ENCODE measurements at places on chromosomes 11 and 22.

DNA sequence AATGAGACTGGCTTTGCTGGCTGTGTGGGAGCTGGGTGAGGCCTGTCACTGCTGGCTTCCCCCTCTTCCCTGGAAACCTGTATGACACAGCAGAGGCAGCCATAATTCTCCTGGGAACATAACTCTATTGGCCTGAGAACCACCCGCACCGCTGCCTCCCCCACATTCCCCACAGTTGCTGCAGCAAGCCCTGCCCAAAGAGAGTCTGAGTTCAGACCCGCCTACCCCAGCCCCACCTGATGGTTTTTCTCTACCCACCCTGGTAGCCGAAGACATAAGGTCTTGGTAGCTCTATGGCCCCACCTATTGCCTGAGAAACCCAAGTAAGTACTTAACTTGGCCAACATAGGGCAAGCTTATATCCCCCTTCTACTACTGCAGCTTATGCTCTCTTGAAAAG lies 174.8 kb downstream of the C11orf91 start:
- DNase-seq: no peak

DNA sequence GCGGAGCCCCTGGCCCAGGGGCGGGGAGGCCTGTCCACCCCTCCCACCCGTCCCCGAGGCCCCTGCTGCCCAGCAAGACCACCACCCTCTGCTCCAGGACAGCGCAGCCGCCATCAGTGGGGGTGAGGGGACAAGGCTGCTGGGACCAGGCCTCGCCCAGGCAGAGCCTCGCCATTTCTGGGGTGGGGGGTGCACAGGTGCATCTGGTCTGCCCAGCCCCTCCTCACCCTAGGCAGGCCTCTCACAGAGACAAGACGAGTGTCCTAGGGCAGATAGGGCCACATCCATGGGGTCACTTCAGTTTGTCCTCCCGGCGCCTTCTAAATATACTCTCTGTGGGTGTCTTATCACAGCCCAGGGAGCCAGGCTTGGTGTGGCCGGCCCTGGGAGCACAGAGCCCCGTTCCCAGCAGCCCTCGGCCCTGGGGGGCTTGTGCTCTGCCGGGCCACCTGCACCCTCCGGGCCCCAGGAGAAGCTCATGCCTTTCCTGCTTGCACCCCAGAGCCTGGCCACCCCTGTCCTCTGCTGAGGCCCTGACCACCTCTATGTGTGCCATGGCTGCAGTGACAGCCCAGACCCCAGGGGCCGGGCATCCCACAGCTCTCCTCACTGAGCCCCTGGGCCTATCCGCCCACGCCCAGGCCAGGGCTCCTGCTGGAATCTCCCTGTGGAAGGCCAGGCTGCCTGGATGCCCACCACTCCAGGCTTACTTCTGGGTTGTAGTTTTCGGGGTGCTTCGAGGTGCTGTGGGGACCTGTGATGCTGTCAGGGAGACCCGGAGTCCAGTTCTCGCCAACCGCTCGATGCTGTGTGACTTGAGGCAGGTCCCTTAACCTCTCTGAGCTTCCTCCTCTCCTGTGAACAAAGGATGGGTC lies 70.8 kb downstream of the KCNQ1 start:
- DNase-seq: peak; percentile 3

- no peak for DNase-seq
Measured at GRCh38 chr11:124950601-124951330, 3.2 kb upstream of the CCDC15 start.

DNA sequence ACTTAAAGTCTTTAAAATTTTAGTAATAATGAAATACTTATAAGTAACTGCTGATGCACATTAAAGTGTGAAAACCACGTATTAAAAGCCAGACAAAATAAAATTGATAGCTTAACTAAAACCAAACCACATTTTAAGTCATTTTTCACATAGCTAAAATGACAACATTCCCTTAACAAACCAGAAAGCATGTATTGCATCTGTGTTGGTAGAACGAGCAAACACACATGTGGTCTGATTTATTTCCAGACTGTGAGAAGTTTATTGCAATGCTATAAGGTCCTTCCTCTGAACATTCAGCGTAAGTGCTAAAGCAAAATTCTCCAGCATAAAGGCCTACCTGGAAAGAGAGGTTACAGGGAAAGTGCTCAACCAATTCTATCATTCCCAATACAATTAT lies 57.8 kb downstream of the ARHGAP20 start:
- DNase-seq: no peak

DNA sequence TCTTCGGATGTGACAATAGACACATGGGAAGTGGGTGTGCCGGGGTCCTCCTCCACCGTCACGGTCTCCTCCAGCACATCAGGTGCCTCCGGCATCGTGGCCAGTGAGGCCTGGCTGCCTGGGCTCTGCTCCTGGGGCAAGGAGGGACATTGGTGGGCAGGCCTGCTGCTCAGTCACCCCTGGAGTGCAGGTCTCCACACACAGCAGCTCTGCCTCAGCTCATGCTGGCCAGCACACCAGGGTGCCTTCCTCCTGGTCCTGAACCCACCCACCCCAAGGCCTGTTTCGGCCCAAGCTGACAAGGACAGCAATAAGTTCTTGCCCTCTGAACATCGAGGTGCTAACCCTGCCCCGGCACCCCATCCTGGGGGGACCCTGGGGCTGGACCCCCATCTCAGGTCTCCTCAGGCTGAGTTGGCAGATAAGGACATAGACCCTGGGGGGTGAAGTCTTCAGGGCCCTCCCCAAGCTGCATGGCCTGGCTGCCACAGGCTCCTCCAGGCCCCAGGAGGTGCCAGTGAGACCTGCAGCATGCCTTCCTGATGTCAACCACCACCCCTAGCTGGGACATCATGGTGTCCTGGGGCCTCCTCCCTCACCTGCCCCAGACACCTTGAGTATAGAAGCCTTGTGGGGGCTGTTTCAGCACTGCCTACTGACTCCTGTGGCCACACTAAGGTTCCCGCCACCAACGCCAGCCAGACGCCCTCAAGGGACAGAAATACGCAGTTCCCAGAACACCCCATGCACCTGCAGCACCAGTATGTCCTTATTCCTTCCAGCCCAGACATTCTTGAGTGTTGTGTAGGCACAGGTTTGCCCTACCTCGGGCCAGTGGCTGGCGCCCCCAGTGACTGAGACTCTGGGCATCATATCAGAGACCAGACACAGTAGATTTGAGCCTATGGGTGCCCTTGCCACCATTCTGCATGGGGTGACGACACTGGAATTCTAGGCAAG lies 34.4 kb downstream of the ARVCF start:
- DNase-seq: no peak

DNA sequence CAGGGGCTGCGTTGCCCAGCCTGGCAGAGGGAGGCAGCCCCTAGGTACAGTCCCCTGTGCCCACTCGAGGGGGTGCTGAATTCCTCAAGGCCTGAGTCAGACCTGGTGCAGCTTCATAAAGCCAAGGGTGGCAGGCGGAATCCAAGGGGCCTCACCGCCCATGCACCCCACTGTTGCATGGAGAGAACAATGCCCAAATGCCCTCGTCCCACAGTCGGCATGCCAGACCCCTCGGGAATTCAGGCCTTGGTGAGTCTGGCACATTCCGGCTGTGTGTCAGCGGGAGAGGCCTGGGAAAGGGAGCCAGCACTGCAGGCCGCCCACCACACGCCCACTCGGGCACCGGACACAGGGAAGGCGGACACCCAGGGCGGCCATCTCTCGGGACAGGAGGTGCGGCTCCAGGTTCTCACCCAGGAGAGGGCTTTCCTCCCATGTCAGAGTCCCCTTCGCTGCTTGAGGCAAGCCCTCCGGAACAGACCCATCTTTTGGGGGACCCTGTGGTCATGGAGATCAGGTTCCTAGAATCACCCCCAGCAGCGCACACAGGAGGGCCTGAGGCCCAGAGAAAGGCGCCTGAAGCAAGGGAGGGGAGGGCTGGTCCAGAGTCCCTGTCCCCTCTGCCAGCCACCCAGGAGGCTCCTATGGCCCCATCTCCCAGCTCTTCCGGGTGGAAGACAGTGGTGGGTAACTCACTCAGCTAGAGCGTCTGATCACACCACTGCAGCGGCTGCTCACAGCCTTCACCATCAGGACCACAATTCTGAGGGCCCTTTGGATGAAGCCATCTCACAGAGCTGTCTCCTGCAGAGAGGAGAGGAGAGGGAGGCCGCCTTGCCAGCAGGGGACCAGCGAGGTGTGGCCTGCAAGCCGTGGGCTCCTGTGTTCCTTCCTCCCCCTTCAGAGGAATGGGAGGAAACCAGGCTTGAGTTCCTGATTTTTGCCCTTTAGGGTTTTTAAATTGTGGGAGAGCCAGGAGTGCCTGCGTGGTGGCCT lies 31.6 kb upstream of the KCNQ1OT1 start:
- no peak for DNase-seq

GRCh38 chr22:41976961-41977566 lies 7.8 kb downstream of the SEPTIN3 start:
- peak; percentile 55 for DNase-seq

DNA sequence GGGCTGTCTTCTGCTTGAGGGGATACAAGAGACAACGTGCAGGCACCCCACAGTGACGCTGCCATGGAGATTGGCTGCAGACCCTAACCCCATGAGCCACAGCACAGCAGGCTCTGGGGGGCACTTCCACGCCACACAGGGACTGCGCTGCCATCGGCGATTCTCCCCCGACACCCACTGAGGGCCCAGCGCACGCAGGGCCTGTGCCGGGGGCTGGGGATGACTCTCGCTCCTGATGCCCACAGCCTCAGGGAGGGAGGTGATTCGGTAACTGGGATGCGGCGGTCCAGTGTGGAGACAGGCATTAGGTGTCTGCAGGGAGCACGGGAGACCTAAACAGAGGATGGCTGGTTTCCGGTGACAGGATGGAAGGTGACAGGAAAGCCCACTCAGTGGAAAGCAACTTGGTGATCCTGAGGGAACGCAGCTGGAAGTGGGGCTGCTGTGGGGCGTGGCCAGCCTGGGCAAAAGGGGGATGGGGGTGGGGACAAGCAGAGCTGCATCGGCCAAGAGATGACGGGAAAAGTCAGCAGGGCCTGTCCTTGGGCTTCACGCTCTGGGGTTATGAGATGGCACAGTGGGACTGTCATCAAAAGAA lies 37.7 kb downstream of the EFCAB6 start:
- DNase-seq: no peak

DNA sequence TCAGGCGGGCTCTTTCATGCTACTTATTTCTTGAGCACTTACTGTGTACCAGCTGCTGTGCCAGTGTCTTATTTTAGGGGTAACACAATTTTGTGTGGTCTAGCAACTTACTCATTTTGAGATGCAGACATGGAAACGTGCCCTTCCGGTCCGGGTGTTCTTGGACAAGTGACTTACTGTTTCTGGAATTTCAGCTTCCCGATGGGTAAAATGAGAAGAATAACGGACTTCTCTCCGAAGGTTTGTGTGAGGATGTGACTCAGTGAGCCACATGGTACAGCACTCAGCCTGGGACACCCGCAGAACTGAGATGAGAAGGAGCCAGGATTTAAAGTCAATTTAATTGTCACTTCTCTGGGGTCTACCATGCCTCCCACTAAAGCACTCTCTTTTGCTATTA lies 114.5 kb upstream of the SYT13 start:
- no peak for DNase-seq

GRCh38 chr11:84563356-84563755 lies 1063.8 kb downstream of the DLG2 start:
- DNase-seq: no peak

GRCh38 chr22:24066865-24067264 lies 55.8 kb downstream of the CABIN1 start:
- DNase-seq: no peak

DNA sequence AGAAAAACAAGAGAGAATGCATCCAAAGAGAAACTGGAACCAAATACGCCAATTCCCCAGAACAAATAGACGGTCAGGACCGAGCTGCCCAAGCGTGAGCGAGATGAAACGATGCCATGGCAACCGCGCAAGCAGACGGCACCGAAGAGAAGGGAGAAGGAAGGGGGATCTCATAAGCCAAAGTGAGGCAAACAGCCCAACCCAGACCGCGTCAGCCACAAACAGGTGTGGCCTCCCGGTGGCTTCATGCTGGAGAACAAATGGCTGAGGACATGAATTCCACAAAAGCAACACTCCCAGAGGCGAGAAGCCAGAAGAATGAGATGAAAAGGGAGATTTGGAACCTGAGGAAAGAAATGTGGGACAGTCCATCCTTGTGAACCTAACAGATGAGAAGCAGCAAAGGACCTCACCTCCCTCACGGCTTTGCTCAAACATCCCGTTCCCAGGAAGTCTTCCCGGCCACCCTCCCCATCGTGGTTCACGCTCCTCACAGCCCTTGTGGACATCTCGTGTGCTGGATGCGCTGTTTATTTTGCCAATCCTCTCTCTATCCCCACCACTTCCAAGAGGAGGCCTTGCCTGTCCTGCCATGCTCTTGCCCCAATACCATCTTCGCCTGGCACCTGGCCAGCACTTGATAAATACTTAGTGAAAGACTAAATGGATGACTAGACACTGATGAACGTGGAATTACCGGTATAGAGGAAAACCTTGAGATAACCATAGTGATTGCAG lies 89.1 kb upstream of the RTL6 start:
- no peak for DNase-seq

DNA sequence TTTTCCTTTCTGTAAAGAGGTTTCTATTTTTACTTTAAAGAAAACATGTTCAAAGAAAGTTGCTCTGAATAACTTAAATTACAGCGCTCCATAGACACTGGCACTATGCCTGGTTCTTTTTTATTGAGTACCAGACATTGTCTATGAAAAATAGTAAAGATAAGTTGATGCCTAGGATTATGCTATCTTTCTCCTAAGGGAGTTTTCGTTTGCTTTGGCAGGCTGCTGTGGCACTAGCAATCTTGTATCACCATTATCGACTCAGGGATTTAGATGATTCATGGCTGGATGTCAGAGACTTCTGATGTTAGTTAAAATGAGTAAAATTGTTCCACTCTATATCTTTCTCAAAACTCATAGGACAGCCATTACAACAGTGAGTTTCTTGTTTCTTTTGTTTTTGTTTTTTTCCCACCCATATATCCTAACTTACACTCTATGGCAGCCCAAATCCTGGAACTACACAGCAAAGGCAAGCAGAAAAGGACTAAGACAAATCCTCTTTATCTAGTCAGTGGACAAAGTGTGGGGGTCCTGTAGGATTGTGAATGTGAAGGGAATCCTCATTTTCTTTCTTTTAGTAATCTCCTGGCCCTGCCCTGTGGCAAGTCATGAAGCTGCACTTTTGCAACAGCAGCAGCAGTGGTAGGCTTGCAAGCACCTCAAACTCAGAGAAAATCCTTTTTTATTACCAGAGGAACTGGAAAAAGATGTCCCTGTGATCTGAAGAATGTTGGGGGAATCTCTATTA lies 20.7 kb downstream of the SLN start:
- DNase-seq: no peak

GRCh38 chr11:32400196-32400595 lies 35.1 kb downstream of the WT1 start:
- DNase-seq: no peak

DNA sequence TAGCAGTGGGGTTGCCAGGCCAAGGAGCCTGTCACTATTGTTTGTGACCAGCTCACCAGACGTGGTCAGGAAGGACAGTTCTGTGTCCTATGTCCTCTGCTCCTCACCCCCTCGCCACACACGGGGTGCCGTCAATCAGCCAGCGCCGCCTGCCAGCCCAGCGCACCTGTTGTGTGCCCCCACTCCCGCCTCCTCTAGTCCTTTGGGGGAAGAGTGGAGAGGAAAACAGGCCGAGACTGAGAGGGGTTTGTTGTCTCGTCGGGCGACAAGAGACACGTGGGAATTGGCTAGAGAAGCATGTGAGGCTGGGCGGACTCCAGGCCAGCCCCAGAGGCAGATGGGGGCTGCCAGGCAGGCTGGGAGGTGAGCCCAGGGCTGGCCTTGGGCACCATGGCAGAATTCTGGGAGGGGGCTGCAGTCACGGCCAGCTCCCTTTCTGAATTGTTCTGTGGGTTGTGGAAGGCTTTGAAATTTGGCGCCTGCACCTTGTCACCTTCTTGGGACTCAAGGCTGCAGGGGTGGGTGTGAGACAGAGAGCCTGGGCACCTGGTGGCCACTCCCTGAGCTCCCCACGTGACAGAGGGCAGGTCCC lies 3.1 kb upstream of the KCNQ1OT1 start:
- DNase-seq: peak; percentile 61

All from WERI-Rb-1 (cell line).